Bronchus fibroblast of lung (primary cell): ENCODE measurements at places on chromosomes 6 and 20. TPM values are rescaled to one million over a fixed set of nuclear protein-coding genes. Genes with fewer than 3 reads are reported as not detected.

HCRTR2 gene
- total RNA-seq = 0.17 TPM in 1 of 2 replicates, not detected in the other

ADGRF1 gene
- total RNA-seq = not detected in 2 replicates

PRSS35 gene
- total RNA-seq = 2.7 and 3.0 TPM in 2 replicates

TGM3 gene
- not detected in 2 replicates for total RNA-seq

ALDH5A1 gene
- 0.15 and 0.17 TPM in 2 replicates for total RNA-seq

JPH2 gene
- under 0.01 TPM in 2 replicates for total RNA-seq

SLC35D3 gene
- total RNA-seq = not detected in 2 replicates
